ENCODE measurements at places on chromosomes 7 and 10.

DNA sequence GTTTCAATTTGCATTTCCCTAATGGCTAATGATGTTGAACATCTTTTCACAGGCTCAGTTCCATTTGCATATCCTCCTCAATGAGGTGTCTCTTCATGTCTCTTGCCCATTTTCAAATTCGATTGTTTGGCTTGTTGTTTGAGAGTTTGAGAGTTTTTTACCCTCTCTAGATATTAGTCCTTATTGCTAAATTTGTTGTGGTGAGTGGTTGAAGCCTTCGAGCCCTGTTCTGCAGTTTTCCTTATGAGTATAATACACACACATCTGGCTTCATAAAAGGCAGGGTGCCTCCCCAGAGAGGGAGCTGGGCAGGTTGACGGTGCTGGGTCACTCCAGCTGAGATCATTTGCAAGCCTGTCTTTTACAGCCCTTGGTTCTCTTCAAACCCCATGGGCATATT lies 65.1 kb downstream of the RGS10 start:
- no peak for DNase-seq

DNA sequence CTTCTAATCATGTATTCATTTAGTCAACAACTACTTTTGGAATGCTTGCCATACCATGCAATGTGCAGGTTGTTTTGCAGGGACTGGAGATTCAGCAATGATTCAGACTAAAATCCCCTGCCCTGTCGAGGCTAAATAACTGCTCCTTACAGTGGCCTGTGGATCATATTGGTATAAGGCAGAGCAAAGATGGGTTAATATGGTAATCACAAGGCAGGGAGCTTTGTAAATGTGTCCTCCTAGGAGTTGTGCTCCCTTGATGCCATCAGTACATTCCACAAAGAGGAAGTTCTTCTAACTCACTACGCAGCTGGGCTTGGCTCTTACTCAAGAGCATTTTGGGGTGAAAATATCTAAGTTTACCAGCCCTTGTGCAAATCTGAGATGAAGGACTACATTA lies 614 bp upstream of the IFIT2 start:
- peak; percentile 30 for DNase-seq

DNA sequence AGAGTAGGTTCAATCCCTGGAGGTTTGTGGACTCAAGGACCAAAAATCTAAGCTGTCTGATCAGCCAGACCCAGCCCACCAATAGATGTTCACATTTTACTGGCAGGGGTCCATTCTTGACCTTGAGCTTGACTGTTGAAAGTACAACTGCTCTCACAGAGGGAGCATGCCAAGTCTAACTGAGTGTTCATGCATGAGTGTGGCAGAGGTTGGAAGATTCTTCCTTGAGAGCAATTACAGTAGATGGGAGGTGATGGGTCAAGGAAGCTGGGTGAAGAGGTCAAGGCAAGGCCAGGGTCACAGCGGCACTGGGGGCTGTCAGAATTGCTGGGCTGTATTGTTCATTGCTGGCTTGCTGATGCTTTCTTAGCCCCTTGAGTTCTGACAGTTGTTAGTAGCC lies 202.8 kb upstream of the SVIL start:
- no peak for DNase-seq

- DNase-seq: no peak
Observed at GRCh38 chr7:75638594-75639070, 100.1 kb downstream of the HIP1 start.

DNA sequence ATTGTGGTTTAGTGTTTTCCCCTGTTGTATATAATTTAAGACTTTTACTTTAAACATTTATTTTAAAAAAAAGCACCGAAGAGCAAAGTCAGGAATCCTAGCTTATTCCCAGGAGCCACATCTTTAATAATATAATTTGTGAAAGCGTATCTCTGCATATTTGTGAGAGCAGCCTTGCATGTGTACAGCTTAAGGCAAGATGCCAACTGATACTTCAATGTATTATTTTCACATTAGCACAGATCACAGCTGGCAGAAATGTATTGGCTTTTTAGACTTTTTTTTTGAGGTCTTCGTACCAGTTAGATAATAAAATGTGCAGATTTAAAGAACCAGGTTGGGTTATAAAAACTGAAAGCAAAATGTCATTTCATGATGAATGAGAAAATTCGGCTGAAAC lies 845.7 kb upstream of the POT1 start:
- DNase-seq: no peak

- DNase-seq: no peak
Observed at GRCh38 chr10:76937181-76937600, 700.4 kb downstream of the KCNMA1 start.

DNA sequence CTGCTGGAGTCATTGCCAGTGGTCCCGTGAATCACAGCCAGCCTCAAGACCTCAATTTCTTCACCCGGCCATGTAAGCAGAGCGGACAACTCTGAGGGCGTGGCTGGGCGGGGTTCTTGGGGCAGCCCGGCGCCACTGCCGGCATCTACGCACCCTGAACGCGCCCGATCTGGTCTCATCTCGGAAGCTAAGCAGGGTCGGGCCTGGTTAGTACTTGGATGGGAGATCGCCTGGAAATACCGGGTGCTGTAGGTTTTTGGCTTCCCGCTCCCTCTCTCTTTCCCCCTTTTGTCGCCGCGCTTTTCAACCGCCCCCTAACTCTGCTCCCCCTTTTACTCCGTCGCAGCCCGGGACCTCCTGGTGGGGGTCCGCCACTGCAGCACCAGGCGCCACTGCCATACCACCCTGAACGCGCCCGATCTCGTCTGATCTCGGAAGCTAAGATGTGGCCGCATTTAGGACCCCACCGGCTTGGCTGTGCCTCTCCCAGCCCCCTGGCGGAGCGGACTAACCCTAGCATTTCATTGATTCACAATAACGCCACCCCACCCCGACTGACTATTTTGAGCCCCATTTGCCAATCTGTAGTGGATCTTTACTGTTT lies 25.3 kb downstream of the GARIN1A start:
- peak; percentile 24 for DNase-seq

- no peak for DNase-seq
Observed at GRCh38 chr7:16350634-16351033, 70.7 kb downstream of the CRPPA start.

DNA sequence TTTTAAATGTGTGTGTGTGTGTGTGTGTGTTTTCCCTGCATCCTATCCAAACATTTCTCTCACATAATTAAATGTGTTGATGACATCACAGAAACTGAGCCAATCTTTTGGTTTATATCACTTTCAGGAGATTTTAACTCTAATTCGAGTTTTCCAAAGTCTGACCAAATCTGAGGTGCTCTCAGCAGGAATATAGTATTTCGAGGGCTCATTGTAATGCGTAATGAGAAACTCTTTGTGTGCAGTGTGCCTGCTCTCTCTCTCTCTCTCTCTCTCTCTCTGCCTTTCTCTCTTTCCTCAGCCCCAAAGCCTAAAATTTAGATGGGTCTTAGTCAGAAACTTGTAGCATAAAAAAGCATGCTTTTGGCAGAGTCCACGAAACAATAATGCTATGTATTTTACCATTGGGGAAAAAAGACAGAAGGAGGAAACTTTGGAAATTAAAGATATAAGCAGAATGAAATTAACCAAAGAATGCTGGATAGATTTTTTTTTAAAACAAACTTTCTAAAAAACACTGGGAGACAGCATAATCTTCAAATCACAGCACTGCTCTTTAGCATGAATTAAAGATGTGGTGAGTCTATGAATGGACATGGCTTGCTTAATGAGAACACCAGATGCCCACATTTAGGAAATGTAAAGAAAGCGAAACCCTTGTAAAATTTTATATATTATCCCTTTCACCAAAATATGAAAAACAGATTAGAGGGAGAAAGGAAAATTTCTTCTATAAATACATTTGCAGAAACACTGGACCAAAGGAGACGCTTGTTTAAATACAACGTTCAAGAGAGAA lies 206.8 kb upstream of the HABP2 start:
- DNase-seq: no peak

- no peak for DNase-seq
Observed at GRCh38 chr7:95213809-95214492, 110.4 kb downstream of the PON1 start.

DNA sequence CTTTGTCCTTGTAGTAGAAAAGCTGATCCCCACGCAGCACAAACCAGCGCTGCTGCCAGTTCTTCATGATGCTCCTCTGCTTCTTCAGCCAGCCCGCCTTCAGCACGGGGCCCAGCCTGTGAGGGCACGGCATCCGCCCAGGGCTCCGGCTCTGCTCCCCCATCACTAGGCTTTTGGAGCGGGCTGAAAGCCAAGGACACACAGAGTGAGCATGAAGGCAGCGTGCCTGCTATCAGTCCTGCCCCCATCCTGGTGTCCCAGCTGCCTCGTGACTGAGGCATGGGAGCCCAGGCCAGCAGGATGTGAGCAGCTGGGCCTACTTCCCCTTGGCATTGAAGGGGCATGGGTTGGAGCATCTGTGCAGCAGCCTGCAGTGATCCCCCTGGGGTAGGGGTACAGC lies 21.9 kb downstream of the ARHGAP22 start:
- DNase-seq: no peak

DNA sequence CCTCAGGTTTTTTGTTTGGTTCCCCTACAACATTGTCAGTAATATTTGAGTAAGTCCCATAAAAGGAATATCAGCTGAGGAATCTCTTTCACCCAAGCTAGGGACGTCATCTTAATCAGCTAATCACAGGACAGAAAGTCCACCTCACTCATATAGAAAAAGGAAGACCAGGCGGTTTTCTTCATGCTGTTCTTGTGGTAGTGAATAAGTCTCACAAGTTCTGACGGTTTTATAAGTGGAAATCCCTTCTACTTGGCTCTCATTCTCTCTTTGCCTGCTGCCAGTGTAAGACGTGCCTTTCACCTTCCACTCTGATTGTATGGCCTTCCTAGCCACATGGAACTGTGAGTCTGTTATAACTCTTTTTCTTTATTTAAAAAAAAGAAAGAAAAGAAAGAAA lies 308.1 kb upstream of the PFKP start:
- DNase-seq: no peak

DNA sequence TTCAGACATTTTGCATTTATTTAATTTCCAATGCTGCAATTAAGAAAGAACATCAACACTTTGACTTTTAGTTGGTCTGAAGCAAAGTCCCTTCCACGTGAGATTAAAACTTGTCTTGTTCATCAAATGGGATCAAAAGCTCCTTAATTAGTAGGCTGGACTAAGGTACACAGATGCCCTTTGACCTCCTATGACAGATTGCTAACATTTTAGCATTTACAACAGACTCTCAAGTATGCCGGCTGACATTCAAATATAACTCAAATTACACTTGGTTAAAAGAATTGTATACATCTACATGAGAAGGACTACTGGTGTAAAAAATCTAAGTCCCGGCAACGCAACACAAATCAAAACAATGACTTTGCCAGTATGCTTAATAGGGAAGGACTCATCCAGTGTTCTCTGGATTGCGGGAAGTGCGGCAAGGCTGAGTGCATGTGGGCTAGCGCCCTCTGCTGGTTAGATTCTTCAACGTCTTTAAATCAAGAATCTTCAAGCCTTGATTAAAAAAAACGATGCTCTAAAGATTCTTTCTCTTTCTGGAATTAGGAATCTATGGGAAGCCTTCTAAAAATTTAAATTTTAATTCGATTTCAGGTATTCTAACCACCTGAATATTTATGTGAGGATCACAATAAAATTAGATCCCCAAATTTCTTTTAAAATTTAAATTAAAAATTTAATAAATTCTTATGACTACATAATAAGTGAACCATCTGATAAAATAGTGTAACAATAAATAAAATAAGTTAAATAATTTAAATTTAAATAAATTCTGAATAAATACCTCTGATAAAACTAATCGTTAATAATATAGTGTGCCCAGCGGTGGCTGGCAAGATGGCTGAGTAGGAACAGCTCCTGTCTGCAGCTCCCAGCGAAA lies 444.7 kb downstream of the DGKB start:
- DNase-seq: peak; percentile 33

GRCh38 chr7:49321843-49322242 lies 397.5 kb downstream of the CDC14C start:
- DNase-seq: no peak

- DNase-seq: no peak
Observed at GRCh38 chr7:1579481-1580421, 9.9 kb upstream of the PSMG3 start.

DNA sequence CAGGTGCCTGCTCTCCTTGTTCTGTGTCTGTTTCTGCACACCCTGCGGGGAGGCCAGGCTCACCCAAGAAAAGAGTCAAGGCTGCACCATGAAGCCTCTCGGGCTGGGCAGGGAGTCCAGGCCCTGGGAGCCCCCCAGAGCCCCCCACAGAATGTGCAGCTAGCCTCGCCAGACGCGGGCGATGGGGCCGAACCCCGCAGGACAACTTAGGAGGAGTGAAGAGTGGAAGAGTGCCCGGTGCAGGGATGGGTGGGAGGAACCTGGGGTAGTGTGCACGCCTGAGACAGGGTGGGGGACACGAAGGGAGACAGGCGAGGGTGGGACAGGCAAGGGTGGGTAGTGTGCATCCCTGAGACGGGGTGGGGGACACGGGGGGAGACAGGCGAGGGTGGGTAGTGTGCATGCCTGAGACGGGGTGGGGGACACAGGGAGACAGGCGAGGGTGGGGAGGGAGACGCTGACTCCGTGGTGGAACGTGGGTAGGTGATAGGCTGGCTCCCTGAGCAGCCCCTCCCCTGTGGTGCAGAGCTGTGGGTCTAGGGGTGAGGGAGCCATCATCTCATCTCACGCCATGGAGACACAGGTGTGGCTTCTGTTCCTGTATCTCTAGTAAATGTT lies 615.4 kb downstream of the DNAJB6 start:
- no peak for DNase-seq

DNA sequence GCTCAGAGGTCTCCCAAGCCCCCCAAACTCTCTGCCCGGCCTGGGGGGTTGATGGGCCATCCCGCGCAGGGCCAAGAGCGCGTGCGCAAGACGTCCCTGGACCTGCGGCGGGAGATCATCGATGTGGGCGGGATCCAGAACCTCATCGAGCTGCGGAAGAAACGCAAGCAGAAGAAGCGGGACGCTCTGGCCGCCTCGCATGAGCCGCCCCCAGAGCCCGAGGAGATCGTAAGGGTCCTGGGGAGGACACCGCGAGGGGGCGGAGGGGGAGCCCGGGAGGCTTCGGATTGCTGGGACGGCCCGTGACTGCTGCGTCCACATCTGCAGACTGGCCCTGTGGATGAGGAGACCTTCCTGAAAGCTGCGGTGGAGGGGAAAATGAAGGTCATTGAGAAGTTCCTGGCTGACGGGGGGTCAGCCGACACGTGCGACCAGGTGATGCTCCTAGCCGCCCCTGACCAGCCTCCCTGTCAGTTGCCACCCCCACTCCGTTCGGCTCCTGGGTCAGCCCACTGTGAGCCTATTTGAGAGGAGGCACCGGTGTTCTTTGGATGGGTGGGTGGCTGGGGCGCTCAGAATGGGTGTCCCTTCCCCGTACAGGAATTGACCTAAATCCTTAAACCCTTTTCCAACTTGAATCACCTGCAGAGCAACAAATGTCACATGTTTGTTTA lies 5.7 kb downstream of the ANKRD2 start:
- no peak for DNase-seq

DNA sequence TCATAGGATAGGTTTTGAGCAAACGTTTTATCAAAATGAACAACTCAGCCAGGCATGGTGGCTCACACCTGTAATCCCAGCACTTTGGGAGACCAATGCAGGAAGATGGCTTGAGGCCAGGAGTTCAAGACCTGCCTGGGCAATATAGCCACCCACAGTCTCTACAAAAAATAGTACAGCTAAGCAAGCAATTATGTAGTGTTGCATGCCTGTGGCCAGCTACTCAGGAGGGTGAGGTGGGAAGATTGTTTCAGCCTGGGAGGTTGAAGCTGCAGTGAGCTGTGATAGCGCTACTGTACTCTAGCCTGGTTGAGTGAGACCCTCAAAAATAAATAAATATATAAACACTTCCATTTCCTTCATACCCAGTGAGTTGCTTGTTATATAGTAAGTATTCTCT lies 67.1 kb downstream of the LSMEM1 start:
- no peak for DNase-seq

GRCh38 chr7:92888-93672 lies 99.3 kb upstream of the FAM20C start:
- DNase-seq: no peak
